ENCODE measurements at places on chromosomes 2 and 18.

DNA sequence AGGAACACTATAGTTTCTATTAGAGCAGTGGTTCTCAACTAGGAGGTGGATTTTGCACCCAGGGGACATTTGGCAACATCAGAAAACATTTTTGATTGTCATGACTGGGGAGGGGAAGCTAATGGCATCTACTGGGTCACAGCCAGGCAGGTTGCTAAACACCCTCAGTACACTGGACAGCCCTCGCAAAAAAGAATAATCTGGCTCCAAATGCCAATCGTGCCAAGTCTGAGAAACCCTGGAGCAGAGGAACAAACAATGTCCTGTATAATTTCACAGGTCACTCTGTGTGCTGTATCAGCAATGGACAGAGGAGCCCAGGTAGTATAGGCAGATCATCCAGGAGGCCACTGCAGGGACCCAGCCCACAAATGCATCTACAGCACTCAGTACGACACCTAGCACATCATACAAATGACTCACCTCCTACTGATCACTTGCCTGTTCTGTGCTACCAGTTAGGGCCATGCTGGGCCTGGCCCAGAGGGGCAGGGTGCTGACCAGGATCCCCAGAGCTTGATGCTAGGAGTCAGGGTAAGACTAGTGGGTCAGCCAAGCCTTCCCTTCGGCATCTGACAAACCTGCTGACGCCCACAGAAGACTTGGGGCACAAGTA, 37.6 kb downstream of the SFXN5 start:
- DNase-seq = no peak

DNA sequence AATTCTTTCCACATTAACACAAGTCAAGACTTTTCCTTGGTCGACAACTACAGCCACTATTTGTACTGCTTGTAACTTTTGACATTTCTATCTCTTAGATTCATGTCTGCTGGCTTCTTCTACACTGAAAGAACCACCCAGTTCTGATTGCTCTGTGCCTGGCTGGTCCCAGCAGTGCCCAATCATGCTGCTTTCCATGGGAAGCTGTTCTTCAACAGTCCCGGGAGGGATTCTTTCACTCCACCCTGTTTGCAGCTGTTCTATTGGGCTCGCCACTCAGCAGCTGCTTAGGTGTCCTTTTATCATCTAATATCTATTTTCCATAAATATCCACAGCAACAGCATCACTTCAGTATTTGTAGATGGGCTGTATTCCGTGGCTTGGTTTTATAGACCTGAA, 471.1 kb upstream of the SMIM21 start:
- no peak for DNase-seq

- DNase-seq = no peak
Observed at GRCh38 chr2:36177282-36177681, 178.3 kb upstream of the CRIM1 start.

DNA sequence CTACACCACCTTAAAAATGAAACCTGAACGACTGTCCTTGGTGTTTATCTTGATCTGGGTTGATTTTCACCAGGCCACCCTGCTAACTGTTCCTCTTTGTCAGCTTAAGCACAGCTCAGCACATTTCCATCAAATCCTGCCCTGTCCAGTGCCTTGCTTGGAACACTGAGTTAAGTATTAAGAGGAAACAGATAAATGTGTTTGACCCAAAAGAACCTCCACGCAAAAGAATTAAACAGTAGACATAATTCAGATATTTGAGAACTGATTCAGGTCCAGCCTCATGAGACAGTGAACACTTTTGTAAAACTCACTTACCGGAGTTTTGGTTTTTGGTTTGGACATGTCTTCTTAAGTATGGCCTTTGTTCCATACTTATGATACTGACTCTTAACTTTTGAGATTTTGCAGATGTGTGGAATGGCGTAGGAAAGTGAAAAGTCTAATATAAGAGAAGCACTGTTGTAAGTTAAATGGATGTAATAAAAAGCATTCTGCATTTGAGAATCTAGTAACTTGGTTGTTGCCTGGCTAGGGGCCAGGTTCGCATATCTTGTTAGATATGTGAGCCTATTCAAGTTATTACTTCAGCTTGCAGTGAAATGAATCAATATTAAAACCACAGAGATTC, 88.9 kb upstream of the SERPINE2 start:
- no peak for DNase-seq

DNA sequence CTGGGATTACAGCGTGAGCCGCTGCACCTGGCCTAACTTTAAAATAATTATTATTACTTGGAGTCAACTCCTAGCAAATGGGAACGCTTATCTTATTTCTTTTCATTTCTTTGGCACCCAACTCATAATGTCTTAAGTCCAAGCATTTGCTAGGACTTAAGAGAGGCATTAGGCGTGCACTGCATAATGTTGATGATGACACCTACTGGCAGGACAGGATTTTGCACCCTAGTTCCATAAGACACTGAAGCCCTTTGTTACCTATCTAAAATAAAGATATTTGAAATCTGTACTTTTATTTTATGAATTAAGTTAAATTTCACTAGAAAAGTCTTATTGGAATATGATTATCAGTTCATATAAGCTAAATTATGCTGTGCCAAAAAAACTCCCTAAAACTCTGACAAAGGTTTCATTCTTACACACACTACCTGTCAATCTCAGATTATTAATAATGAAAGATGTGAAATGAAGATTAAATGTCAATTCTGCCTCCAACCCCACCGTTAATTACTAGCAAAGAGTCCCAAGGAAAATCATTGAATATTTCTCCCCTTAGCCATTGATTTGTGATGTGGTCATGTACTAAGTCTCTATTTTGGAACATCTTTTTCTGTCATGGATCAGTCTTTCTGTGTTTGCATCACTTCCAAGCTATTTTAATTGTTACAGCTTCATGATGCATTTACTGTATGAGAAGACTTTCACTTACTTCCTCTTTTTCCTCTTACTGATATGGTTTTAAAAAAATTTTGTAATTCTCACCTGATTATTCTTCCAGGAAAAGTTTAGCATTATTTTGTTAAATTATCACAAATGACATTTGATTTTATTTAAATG, 12.7 kb upstream of the CDH2 start:
- no peak for DNase-seq

DNA sequence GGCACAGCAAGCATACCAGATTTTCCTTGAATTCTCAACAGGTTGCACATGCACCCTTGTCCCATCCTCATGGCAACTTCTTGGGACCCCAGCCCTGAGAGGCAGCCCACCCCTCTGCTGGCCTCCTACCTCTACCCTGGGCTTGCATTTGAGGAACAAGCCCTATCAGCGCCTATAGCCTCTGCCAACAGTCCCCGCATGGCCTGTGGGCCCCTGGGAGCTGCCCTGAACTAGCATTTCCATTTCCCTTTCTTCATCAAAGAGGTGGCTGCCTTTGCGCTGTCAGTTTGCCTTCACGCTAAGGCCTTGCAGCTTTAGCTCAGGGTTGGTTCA, 5.4 kb upstream of the ZAP70 start:
- DNase-seq = no peak

GRCh38 chr2:139477618-139478017, 697.4 kb upstream of the NXPH2 start:
- no peak for DNase-seq

DNA sequence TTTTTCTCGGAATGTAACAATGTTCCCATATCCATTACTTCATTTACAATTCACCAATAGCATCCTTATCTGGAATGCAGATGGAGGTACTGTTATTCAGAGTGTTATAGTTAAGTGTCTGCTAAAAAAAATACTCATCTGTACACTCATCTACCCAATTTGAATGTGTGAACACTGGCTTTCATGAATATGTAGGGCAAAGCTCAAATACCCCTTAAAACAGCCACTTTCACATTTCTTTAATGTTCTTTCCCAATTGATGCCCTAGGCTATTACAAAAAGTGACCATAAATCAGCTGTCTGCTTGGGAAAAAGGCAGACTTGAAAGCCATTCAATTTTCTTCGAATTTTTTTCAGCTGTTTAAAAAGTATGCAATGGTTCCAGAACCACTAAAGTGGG, 796.3 kb upstream of the FSHR start:
- DNase-seq = no peak

- no peak for DNase-seq
Observed at GRCh38 chr2:227719641-227720040, 1.8 kb upstream of the SLC19A3 start.

DNA sequence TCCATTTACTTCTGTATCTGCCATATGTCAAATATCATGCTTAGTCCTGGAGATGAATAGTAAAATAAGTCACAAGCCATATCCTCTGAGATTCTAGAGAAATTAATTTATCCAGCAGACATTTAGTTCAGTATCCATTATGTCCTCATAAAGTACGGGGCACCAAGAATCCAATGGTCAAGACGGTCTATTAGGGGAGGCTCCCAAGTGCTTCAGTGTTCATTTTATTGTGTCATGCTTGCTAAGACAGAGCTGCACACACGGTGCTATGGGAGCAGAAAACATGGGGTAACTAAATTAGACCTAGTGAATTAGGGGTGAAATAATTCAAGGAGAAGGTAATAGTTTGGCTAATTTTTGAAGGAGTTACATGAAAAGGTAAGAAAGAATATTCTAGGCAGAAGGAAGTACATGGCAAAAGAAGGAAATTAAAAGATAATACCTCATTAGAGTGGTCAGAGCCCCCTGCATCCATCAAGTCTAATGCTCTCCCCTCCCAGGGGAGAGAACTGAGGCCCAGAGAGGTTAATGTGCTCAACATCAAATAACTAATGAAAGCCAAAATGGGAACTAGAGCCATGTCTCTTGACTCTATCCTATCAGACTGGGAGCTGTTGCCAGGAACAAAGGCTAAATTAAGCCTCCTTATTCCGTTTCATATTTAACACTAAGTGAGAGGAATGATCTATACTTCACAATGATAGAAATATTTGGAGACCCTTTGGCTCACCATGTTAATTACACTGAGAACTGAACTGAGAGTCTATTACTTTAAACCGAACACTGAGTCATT, 358.7 kb downstream of the LRRTM1 start:
- DNase-seq = no peak

GRCh38 chr2:56474412-56475158, 290.8 kb downstream of the CCDC85A start:
- no peak for DNase-seq

GRCh38 chr2:31765078-31765945, 184.6 kb upstream of the SRD5A2 start:
- DNase-seq = no peak

DNA sequence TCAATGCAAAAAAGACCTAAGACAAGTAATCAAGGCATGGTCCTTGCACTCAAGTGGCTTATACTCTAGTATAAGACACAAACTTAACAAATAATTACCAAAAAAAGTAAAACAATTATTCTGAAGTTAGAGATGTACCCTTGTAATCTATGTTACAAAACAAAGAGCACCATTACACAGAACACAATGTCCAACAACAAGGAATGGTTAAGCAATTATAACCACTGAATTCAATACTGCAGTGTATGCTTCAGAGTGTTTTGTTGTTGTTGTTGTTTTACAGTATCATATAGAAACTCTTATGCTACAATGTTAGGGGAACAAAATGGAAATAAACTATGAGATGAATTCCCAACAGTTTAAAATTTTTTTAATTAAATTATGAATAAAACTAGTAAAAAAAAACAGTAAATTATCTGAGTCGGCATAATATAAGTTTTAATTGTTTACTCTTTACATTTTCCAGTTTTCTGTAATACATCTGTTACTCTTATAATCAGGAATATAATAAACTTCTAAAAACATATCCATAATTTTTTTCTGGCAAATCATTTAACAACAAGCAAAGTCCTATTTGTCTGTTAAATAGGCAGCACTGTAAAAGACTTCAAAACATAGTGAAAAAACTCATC, 29.2 kb downstream of the ROCK2 start:
- DNase-seq = no peak

- DNase-seq = no peak
Observed at GRCh38 chr2:85310330-85310729, 17.5 kb downstream of the TGOLN2 start.

- no peak for DNase-seq
Observed at GRCh38 chr18:5251117-5251516, 44.4 kb downstream of the ZBTB14 start.

DNA sequence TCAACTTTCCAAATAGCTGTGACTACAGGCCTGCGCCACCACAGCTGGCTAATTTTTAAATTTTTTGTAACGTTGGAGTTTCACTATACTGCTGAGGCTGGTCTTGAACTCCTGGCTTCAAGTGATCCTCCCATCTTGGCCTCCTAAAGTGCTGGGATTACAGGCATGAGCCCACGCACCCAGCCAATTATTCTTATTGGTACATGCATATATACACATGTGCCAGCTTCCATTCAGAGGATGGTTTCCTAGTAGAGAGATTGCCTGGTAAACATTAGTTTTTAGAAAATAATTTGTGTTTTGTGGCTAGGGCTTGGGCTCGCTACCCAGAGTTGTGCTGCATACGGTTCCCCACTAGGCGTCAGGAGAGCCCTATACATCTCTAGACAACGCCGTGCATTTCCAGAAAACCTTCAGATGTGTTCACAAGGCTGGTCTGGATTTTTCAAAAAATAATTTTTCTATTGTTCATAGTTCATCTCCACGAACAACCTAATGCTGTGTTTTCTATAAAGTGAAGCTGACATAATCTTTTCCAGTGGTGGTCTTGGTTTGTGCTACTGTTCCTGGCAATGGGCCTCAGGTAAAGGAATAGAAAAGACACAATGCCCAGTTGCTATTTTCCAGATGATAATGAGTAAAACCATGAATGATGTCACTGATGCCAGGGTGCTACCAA, 14.6 kb upstream of the AFG3L2 start:
- DNase-seq = no peak

Measured in NK-92 treated with Interleukin-12 subunit alpha and Interleukin-12 subunit beta, amount 100 ng/mL, for 24 hours (cell line).